ENCODE measurements at places on chromosomes 5 and 9. TPM values are rescaled to one million over a fixed set of nuclear protein-coding genes. Genes with fewer than 3 reads are reported as not detected.

GRCh38 chr9:131693651-131694597, 46.0 kb downstream of the RAPGEF1 start:
- DNase-seq, result no peak

DNA sequence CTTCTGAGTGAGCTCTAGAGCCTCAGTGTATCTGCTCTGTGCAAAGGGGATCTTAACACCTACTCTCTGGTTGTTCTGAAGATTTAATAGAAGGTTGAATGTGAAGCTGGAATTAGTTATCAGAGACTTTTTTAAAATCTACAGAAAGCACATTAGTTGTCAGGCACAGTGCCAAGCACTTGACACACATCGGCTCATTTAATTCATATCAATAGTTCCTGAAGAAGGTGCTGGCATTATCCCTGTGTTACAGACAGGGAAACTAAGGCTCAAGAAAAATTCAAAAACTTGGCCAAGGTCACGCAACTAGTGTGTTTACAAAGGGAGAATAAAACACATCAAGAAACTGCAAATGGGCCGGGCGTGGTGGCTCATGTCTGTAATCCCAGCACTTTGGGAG, 80.2 kb downstream of the FGF18 start:
- no peak for DNase-seq

GRCh38 chr9:89071591-89071990, 80.3 kb downstream of the S1PR3 start:
- no peak for DNase-seq

- DNase-seq, result no peak
Observed at GRCh38 chr5:40233268-40233667, 446.4 kb upstream of the PTGER4 start.

Gene C6
- not detected for total RNA-seq
